Kidney (tissue), 22 donors: ENCODE measurements at places on chromosomes 4 and X.

- DNase-seq = no peak
Measured at GRCh38 chrX:55636109-55636508, 12.9 kb downstream of the FOXR2 start.

GRCh38 chr4:140659943-140660700 lies 91.4 kb upstream of the UCP1 start:
- DNase-seq = peak; percentile 83

DNA sequence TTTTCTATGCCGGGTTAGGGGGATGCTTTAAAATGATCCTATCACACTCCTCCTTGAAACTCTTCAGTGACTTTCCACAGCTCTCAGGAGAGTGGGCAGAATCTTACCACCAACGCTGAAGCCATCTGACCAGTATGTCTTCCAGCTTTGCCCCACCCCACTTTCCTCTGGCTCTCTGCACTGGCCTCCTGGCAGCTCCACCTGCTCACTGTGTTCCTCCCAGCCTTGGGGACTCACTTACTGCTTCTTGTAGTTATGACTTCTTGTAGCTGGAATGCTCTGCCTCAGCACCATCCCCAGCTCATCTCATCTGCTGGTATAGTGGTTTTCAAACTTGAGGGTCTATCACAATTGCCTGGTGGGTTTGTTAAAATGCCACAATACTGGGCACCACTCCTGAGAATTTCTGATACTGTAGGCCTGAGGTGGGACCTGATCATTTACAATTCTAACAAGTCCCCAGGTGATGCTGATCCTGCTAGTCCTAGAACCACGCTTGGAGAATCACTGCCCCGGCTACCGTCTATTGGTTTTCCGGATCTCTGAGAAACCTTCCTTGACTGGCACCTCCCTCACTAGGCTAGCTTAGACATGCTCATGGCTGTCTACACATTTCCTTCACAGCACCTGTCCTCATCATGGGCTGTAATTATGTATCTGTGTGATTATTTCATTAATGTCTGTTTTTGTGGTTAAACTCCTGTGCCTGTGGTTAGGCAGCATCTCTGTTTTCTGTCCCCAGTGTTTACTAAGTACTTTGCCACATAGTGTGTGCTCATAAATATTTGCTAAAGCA lies 152.2 kb downstream of the MGST2 start:
- DNase-seq = no peak

GRCh38 chrX:63561425-63561824 lies 210.3 kb upstream of the SPIN4 start:
- DNase-seq = peak; percentile 29

- no peak for DNase-seq
Measured at GRCh38 chr4:150068300-150068960, 9.8 kb upstream of the DCLK2 start.

GRCh38 chr4:55879224-55879623 lies 25.8 kb downstream of the EXOC1 start:
- no peak for DNase-seq

GRCh38 chrX:45758738-45759397 lies 558.2 kb upstream of the DIPK2B start:
- no peak for DNase-seq

- no peak for DNase-seq
Measured at GRCh38 chr4:38904090-38904666, 36.6 kb downstream of the FAM114A1 start.

- no peak for DNase-seq
Measured at GRCh38 chrX:54416965-54417364, 23.2 kb upstream of the TSR2 start.

DNA sequence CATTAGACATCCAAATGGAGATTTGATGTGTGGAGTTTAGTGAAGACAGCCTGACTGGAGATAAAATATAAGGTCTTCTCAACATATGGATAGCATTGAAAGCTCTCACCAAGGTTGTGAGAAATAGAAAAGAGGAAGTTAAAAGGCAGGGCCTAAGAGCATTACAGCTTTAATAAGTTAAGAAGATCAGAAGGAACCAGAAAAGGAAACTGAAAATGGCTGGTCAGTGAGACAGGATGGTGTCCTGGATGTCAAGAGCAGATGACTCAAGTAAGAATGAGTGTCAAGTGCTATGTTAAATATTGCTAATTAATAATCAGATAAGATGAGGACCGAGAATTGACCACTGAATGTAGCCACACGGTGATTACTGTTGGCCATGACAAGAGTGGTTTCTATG lies 642.9 kb downstream of the STPG2 start:
- DNase-seq = no peak

DNA sequence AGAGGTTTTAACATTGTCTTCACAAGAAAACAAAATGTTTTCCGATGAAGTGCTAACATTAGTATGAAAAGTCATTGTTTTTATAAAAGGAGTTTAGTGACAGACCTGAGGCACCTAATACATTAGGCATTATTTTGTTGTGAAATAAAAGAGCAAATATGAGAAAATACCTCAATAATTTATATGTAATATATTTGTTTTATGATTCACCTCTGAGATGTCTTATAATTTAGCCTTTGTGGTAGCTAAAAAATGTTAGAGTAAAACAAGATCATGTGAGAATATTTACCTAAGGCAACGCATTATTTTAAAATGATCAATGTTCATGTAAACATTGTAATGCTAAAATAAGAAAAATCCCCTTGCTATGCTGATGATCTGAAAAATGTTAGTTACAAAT lies 100.9 kb upstream of the WDFY3 start:
- DNase-seq = no peak

DNA sequence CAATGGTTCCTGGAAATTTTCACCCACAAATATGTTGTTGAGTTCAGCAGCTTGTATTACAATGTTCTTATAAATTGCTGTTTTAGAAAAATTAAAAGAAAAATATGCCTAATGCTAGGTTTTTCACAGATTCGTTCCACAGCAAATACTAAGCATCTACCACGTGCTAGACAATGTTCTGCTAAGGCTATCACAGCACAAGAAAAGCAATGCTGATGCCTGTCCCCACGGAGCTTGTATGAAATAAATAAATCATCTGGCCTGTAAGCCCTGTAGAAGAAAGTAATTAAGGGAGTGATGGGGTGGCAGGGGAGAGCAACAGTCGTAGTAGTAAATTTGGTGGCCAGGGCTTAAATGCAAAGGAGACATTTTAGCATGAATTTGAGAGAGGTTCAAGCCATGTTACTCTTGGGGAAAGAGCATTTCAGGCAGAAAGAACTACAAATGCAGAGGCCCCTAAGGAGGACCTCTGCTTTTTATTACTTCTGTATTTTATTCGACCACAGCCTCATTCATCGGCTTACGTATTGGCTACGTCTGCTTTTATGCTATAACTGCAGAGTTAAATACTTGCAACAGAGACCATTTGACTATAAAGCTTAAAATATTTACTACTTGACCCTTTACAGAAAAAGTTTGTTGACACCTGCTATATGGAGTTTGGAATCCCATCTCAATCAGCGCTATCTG lies 36.3 kb downstream of the ARAP2 start:
- DNase-seq = no peak
